Memory B cell (primary cell): ENCODE measurements at places on chromosomes 4 and X.
A peak's percentile ranks its signal among the peaks of the same experiment; 100 is the strongest.

GRCh38 chrX:152958047-152958446 lies 35.9 kb downstream of the PNMA5 start:
- no peak for DNase-seq

DNA sequence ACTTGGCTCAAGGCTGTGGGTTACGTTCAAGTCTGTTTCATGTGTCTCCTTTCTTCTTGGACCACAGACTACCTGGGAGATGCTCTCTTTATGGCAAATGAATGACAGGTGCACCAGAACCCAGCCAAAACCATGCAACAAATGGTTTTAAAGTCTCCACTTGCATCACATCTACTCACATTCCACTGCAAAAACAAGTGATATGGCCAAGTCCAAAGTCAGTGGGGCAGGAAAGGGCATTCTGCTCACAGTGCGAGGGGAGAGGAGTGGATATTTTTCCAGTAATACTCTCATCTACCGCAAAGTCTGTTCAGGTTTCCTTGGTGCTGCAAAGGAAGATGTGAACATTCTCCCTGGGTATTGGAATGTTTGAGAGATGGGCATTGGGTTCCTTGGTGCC lies 120.5 kb downstream of the UCHL1 start:
- DNase-seq: no peak

GRCh38 chr4:107931775-107932321 lies 499 bp downstream of the CYP2U1 start:
- peak; percentile 26 for DNase-seq

DNA sequence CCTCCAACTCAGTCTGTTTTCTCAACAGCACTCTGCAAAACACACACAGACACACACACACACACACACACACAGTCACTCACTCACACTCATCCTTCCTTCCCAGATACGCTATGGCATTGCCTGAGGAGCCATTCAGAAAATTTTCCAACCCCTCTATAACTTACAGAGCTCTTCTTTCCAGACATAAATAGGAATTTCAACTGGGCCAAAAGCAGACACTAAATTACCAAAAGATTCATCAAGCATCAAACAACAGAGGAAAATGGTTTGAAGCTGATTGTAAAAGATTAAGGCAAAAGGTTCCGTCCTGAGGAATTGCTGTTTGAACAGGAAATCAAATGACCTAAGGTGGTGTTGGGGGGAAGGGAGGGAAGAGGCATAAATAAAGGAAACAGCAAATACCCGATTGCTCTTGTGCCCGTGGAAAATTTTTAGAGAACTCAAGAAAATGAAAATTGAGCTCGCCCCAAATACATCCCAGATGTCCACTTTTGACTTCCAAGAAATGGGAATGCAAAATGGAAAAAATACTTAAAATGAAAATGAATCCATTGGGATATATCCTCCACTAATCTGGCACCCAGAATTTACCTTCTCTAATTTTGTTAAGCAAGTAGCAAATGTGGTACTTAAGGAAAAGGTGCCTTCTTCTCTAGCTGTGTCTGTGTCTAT lies 183.6 kb downstream of the QDPR start:
- no peak for DNase-seq

DNA sequence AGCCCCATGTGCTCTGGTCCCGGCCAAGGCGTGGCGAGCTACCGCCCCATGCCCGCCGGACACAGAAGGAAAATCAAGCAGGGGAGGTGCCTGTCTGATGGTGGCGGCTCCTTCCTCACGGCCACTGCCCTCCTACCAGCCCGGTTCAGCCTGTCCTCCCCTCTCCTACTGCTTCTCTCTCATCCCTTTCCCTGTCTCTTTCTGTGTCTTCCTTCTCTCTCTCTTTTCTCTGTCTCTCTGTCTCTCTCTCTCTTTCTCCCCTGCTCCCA lies 279.1 kb downstream of the ASMT start:
- no peak for DNase-seq

DNA sequence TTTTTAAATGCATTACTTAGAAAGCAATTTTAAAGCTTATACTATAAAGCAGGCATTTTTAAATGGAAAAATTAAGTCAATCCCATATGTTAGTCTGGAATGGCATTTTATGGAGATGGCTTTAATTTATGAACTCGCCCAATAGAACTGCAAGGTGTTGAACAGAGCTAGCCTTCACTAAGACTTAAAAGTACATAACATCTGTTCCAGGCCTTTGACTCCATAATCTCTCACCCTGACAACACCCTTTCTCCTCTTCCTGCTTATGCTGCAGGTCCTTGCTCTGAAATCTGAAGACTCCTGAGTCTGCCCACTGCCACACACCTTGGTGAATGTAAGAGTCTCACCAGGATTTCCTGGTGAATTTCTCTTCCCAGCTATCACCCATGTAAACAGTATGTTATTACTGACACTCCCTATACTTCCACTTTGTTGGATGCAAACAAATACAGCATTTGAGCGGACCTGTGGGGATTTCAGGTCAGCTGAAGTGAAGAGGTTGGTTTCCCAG lies 17.7 kb upstream of the SLC39A8 start:
- no peak for DNase-seq

GRCh38 chrX:71178908-71179307 lies 34.3 kb downstream of the NLGN3 start:
- DNase-seq: peak; percentile 46
